ENCODE measurements at places on chromosomes 2 and 18.
A peak's percentile ranks its signal among the peaks of the same experiment; 100 is the strongest.

DNA sequence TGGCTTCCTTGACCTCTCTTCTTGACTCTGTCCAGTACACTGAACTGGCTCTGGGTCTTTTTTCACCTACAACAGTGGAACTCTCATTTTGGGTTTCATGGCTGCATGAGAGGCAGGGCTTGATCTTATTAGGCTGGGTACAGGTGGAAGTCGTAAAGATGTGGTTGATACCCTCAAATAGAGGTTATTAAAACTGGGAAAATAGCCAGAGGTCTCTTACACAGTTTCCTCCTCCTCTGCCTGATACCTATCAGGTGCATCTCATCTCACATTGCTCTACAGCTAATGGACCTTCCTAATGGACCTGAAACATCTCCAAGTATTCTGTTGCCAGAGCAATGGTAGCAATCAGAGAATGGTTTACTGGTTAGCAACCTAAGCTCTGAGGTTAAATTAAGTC, 231.8 kb downstream of the ETAA1 start:
- DNase-seq, result no peak

GRCh38 chr18:6683112-6683876, 46.2 kb upstream of the ARHGAP28 start:
- no peak for DNase-seq

DNA sequence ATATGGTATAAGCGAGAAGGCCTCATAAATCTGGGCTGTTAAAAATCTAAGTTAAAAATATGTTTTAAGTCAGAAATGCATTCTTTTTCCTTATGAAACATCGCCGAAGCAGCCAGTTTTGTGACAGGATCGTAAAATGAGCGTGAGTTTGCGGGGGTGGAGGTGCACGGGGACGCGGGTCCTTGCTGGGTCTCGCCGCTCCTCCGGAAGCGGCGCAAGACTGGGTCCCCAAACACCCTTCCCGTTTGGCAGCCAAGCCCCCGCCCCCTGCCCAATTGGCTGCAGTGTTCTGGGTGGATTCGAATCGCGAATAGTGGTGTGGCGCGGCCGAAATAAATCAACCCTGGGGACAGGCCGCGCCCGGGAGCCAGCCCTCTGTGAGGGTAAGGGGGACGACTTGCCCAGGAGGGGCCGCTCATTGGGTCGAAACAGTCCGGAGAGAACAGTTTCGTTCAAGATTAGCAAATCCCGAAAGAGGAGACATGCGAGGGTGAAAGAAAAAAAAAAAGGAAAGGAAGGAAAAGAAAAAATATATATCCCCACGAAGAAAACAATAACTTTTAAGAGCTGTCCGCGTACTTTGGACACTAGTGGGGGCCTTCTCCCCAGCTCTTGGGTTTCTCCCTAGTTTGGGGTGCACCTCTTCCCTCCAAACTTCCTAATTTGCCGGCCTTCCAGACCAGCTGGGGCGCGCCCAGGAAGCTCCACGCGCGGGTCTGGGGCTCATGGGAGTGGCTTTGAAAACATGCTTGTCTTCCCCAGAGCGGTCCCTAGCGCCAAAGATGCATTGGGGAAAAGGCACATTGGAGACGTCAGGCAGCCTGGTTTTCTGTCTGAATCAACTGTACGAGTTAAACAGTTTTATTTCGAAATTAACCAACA, 3.1 kb upstream of the GATA6 start:
- no peak for DNase-seq

DNA sequence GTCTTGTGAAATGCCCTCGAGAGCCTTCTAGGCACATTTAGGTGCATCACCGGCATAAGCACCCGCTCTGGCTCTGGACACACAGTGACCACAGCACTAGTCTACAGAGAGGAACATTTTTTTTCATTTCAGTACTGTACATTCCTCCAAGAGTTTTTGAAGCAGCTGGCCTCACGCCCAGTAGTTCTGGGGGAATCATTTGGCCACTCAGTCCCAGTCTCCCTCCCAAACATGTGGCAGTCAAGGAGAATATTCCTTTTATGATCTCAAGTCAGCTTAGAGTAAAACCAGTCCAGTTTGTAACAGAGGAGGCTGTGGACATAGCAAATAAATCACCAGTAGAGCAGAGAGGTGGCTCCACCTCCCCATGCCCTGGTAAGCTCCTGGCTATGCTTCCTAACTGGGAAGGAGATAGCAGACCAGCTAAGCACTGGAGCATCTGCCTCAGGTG, 48.1 kb downstream of the KCNE4 start:
- no peak for DNase-seq

DNA sequence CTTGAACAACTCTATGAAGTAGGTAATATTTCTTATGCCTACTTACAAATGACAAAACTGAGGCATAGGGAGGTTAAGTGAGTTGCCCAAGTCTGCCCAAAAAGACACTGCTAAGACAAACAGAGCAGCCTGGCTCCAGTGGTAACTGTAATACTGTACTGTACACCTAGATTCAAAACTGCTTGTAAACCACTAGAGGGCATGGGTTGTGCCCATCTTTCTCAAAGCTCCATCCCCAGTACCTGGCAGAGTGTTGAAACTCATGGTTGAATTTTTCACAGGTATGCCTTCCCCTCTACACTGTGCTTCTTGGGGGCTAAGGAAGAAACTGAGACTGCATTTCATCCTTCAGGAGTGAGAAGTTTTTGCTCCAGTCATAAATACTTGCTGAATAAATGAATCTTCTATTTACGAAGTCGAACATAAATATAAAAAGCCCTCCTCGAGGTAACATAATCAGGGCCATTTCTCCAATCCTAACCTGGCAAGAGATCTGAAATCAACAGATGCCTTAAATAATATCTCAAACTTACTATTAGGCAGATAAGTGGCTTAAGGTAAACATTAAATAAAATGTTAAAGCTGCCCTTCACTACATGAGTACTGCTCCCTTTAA, 2.0 kb downstream of the PPP4R1 start:
- peak; percentile 6 for DNase-seq

Data from NCI-H1092 (cell line).